ENCODE measurements at places on chromosomes 12 and 14. TPM values are rescaled to one million over a fixed set of nuclear protein-coding genes. Genes with fewer than 3 reads are reported as not detected.
A peak's percentile ranks its signal among the peaks of the same experiment; 100 is the strongest.

DNA sequence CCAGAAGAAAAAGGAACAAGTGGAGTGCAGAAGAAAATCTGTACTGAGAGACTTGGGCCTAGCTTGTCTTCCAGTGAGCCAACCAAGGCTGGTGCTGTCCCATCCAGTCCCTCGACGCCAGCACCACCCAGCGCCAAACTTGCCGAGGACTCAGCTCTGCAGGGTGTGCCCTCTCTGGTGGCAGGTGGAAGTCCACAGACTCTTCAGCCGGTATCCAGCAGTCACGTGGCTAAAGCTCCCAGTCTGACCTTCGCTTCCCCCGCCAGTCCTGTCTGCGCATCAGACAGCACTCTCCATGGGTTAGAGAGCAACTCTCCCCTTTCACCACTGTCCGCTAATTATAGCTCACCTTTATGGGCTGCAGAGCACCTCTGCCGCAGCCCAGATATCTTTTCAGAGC, 15.6 kb downstream of the CIPC start:
- peaks cover 12% of the 10 kb centered on the region for H3K4me1 ChIP-seq
- H3K4me3 ChIP-seq = no peak overlapping the region
- no peak for DNase-seq
- H3K27me3 ChIP-seq = no peaks in the 10 kb centered on the region
- H3K27ac ChIP-seq = no peak overlapping the region
- H3K36me3 ChIP-seq = peaks cover 7% of the 10 kb centered on the region

- H3K36me3 ChIP-seq = peaks cover 38% of the 10 kb centered on the region
- no peaks in the 10 kb centered on the region for H3K27me3 ChIP-seq
- DNase-seq = no peak
- H3K4me1 ChIP-seq = peaks cover 55% of the 10 kb centered on the region
These were observed 5.3 kb downstream of the SPRYD3 start for GRCh38 chr12:53073881-53074280.

DNA sequence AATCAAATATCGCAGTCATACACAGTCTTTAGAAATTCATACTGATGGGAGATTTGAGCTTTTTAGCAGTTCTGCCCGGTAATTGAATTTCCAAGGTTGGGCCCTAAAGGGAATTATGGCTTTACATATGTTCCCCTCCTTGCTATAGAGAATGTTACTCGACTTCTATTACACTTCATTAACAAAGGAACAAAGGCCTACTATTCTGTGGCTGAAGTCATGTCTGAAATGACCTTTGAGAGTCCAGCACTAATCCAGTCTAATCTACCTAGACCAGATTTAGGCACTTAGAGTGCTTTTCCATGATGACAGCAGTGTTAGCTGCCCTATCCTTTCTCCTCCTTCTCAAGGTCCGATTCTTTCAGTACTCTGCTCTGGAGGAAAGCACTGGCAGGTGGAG, 305.3 kb downstream of the MED13L start:
- no peaks in the 10 kb centered on the region for H3K27me3 ChIP-seq
- H3K27ac ChIP-seq = no peak overlapping the region

The TESPA1 gene
- total RNA-seq = 10.5 TPM

DNA sequence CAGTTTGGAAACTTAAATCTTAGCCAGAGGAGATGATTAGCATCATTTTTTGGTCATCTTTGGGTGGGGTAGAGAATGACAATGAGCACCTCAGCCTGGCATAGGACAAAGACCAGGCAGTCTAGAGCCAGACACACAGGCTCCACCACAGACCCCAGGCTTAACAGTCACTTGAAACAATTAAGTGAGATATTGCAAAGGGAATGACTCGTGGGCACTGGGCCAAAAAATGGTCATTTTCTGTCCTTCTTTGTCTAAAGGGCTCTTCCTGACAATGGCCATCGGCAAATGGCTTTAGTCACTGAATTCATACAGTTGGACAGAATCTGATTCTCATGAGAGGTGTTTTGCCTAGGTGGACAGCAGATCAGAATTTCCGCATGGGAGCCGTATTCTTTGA, 78.0 kb upstream of the DICER1 start:
- no peak overlapping the region for H3K27ac ChIP-seq
- peaks cover 8% of the 10 kb centered on the region for H3K4me1 ChIP-seq
- H3K27me3 ChIP-seq = no peaks in the 10 kb centered on the region

The LTB4R gene
- 71.2 TPM for total RNA-seq

The VASH1 gene
- total RNA-seq = 53.5 TPM

- H3K27me3 ChIP-seq = no peaks in the 10 kb centered on the region
- no peaks in the 10 kb centered on the region for H3K36me3 ChIP-seq
- DNase-seq = no peak
- H3K4me1 ChIP-seq = no peaks in the 10 kb centered on the region
These were observed 88.4 kb downstream of the RPAP3 start for GRCh38 chr12:47617476-47617875.

- no peaks in the 10 kb centered on the region for H3K36me3 ChIP-seq
- no peaks in the 10 kb centered on the region for H3K27me3 ChIP-seq
- no peak for DNase-seq
- no peak overlapping the region for H3K27ac ChIP-seq
These were observed 524.1 kb upstream of the FBXO33 start for GRCh38 chr14:39956372-39956771.

The LRTM2 gene
- not detected for total RNA-seq

DNA sequence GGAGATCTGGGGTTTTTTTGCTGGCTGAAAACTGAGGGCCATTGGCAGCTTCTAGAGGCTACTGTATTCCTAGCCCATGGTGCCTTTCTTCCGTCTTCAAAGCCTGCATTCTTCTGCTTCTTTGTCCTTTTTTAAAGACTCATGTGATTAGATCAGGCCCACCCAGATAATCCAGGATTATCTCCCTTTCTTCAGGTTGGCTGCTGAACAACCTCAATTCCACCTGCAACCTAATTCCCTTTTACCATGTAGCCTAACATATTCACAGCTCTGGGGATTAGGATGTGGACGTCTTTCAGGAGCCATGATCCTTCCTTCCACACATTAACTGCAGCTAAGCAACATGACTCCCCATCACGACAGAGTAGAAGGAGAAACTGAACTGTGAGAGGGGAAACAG, 985.5 kb downstream of the DIO2 start:
- H3K4me1 ChIP-seq = no peaks in the 10 kb centered on the region
- no peak overlapping the region for H3K27ac ChIP-seq
- H3K27me3 ChIP-seq = no peaks in the 10 kb centered on the region
- H3K4me3 ChIP-seq = no peak overlapping the region
- no peaks in the 10 kb centered on the region for H3K36me3 ChIP-seq
- no peak for DNase-seq

The TSPAN19 gene
- 0.76 TPM for total RNA-seq

- H3K4me1 ChIP-seq = no peaks in the 10 kb centered on the region
- no peaks in the 10 kb centered on the region for H3K27me3 ChIP-seq
- DNase-seq = no peak
- no peak overlapping the region for H3K27ac ChIP-seq
- no peak overlapping the region for H3K4me3 ChIP-seq
These were observed 1381.7 kb upstream of the SEL1L start for GRCh38 chr14:82915381-82915780.

DNA sequence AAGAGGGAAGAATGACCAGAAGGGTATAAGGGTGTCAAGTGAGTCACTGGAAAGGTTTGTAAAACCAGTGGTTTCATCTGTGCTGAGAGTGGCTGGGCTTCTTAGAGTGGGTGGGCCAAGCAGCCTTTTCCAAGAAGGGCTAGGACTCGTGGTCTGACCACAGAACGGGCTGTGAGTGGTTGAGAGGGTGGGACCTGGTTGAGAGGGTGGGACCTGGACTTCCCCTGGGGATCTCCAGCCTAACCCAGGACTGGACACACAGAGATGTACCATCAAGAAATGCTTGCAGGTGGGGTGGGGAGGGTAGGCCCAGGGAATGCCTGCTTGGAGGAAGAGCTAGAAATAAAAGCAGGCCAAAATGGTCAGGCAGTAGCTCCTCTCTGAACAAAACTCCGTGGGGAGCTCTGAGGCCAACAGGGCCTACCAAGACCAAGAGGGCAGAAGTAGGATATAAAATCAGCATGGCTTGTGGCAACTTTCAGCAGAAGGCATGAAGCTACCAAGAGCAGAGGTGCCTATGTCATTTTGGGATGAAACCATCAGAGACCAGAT, 140.5 kb downstream of the FOXN3 start:
- no peaks in the 10 kb centered on the region for H3K27me3 ChIP-seq
- no peak for DNase-seq
- no peaks in the 10 kb centered on the region for H3K4me1 ChIP-seq
- peaks cover 18% of the 10 kb centered on the region for H3K36me3 ChIP-seq

DNA sequence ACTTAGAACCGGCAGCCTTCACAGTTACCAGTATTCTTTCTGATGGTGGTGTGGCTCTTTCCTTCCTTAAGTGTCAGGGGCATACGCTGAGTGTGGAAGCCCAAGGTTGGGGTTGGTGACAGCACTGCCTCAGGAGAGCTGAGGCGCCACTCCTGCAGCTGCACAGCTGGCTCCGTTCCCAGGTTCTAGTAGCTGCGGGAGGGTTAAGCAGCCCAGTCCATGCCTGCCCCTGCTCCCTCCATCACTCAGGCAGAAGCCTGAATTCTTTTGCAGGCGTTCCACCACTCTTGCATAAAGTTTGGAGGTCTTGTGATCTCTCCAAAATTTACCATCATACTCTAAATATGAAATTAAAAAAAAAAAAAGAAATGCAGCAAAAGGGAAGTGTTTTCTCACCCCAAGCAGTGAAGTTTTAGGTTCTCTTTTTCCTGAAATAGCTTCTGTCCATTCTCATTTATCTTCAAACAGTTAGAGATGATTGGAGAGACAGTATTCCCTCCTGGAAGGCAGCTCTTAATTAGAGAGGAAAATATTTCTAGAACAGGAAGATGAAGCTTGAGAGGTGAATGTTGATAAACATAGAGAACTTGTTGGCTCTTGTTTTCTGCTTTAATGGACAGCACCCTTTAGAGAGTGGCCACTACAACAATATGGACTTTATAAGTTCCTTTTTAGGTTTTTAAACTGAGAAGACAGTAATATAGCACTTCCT, 136.1 kb downstream of the FGD4 start:
- H3K27me3 ChIP-seq = no peaks in the 10 kb centered on the region
- peak; percentile 91 for DNase-seq
- H3K27ac ChIP-seq = peak overlapping the region; percentile 58
- H3K4me1 ChIP-seq = peaks cover 37% of the 10 kb centered on the region
- no peaks in the 10 kb centered on the region for H3K36me3 ChIP-seq

- no peak within 1 kb of the TSS for H3K27ac ChIP-seq
- peaks cover 3% of the 10 kb centered on the region for H3K27me3 ChIP-seq
- peaks cover 26% of the 10 kb centered on the region for H3K4me1 ChIP-seq
- peak within 1 kb of the TSS; percentile 61 for H3K4me3 ChIP-seq
These were observed at the start of gene NELL2 for GRCh38 chr12:44875954-44876543. Gene NELL2, minus strand, starts transcription at chr12:44876315. Its CDS starts 446 bp downstream, at chr12:44875869.

DNA sequence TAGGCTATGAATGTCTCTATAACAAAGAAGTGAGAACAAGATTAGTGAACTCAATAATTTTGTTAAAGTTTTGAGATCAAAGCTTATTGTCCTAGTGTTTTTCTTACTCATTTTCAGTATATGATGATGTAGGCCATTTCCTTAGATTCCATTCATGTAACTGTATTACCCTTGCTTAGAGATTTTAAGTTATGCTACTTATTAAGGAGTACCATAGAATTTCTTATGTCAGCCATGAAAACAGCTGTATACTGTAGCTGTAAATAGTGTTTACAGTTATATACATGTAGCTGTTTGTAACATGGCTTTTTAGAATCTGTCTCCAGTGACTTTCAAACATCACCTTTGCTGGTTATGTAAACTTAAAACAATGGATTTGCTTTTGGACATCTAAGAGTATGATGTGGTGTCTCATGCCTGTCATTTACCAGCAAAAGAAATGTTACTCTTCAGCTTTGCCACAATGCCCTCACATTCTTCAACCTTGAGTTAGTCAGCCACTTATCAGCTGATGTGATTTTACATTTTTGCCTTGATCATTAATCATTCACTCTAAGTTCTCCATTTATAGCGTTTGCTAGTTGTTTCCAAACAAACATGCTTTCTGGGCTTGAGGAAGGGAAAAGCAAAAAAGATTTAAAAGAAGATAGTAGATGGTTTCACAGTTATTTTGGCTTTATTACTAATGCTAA, 55.5 kb downstream of the SLC16A7 start:
- H3K36me3 ChIP-seq = no peaks in the 10 kb centered on the region
- DNase-seq = no peak
- H3K27me3 ChIP-seq = no peaks in the 10 kb centered on the region
- H3K27ac ChIP-seq = no peak overlapping the region

The CDK17 gene
- 44.0 TPM for total RNA-seq

DNA sequence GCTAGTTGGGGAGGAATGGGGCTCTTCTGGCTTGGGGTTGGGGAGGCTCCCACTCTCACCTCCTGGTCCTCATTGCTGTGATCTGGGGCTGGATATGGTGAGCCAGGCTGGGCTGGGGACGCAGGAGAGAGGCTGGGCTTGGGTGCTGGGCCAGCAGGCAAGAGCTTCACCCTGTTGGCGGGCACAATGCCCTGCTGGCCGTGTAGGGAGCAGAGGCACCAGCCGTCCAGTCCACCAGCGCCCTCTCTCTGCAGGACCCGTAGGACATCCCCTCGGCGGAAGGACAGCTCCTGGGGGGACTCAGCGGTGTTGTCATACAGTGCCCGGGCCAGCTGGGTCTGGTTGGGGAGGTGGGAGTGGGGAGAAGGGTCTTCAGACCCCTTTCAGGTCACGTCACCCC, 4.5 kb downstream of the EFS start:
- H3K4me1 ChIP-seq = peaks cover 15% of the 10 kb centered on the region
- no peak overlapping the region for H3K4me3 ChIP-seq
- no peaks in the 10 kb centered on the region for H3K36me3 ChIP-seq
- no peak overlapping the region for H3K27ac ChIP-seq
- peaks cover 7% of the 10 kb centered on the region for H3K27me3 ChIP-seq
- DNase-seq = no peak

- H3K4me3 ChIP-seq = no peak overlapping the region
- no peaks in the 10 kb centered on the region for H3K4me1 ChIP-seq
- DNase-seq = no peak
- H3K27me3 ChIP-seq = no peaks in the 10 kb centered on the region
These were observed 8.2 kb upstream of the CRADD start for GRCh38 chr12:93668919-93669418.

The NEUROD4 gene
- not detected for total RNA-seq

DNA sequence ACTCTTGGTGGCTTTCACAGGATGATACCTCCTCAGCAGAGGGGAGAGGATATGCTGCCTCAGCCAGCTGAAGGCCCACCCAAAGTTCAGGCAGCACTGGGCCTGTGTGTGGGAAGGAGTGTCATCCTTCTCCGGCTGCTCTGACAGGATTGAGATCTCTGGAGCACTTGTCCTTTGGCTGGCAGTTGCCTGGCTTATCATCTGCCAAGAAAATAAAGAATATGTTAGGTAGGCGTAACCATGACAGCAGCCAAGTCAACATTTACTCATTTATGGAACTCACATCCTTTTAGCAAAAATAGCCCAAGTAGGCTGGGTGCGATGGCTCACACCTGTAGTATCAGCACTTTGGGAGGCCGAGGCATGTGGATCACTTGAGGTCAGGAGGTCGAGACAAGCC, 68.5 kb downstream of the PPFIBP1 start:
- no peaks in the 10 kb centered on the region for H3K27me3 ChIP-seq
- H3K36me3 ChIP-seq = no peaks in the 10 kb centered on the region
- no peak overlapping the region for H3K4me3 ChIP-seq
- no peak overlapping the region for H3K27ac ChIP-seq
- no peak for DNase-seq
- peaks cover 3% of the 10 kb centered on the region for H3K4me1 ChIP-seq

Measured in upper lobe of left lung (tissue), 6 donors.